ENCODE measurements at places on chromosomes 11 and 22.
A peak's percentile ranks its signal among the peaks of the same experiment; 100 is the strongest.

DNA sequence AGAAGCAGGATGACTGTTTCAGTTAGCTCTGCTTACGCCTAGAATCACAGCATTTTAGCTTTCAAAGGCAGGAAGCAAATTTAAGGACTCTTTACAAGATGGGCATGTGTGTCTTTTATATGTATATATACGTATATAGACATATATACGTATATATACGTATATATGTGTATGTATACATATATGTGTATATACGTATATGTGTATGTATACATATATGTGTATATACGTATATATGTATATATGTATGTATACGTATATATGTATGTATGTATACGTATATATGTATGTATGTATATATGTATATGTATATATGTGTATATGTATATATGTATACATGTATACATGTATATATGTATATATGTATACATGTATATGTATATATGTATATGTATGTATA, 111.1 kb downstream of the FBXO7 start:
- DNase-seq: no peak

GRCh38 chr22:25478528-25478927, 85.9 kb upstream of the GRK3 start:
- DNase-seq: no peak

GRCh38 chr22:22388494-22388893, 120.0 kb downstream of the ZNF280B start:
- no peak for DNase-seq

GRCh38 chr22:28630177-28630574, 49.5 kb downstream of the TTC28 start:
- no peak for DNase-seq

DNA sequence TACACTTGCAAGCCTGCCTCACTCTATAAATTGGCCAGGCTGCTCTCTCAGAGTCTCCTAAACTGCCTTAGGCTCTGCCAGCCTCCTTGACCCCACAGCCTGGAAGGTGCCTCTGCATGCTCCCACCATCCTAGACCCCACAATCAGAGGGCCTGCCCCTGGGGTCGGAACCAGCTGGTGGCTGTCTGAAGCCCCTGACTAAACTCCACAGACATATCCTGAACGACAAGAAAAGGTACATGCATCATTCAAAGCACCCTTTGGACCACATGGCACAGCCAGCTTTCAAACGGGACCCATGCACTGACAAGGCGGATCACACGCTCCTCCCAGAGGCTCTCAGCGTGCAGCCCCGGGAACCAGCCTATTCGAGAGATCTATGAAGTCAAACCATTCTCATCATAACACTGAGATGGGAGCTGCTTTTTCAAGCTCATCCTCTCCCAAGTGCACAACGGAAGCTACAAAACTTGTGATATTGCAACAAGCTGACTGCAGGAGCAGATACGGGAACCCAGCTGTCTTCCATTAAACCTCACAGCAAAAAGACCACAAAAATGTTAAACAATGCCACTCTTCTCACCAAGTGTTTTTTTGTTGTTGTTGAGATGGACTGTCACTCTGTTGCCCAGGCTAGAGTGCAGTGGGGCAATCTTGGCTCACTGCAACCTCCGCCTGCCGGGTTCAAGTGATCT, 8.1 kb downstream of the SHANK2 start:
- DNase-seq: no peak

DNA sequence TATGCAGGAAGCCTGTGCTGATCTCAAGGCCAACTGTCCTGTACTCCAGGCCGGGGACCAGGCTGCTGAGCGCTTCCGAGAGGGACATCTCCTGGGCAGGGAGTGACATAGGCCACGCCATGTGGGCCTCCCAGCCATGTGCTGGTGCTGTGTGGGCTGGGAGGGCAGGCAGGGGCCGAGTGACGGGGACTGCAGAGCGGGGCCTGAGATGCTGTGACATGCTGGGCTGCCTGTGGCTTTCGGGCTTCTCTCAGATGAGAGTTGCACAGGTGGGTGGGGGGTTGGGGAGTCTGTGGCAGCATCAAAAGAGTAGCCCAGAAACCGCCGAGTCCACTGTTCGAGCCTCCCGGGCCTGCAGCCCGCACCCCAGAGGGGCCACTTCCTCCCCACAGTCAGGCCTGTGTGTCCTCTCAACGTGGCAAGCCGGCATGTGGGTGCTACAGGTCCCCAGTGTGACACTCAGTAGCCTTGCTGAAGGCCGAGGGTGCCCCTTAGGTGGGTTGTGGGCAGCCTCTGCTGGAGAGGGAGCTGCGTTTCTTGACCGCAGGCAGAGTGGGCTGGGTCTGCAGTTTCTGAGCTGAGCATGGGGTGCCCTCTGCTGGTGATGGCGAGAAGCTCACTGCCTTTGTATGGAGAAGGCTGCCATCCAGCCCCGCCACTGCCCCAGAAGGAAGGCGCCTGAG, 101.2 kb downstream of the BCR start:
- peak; percentile 88 for DNase-seq

DNA sequence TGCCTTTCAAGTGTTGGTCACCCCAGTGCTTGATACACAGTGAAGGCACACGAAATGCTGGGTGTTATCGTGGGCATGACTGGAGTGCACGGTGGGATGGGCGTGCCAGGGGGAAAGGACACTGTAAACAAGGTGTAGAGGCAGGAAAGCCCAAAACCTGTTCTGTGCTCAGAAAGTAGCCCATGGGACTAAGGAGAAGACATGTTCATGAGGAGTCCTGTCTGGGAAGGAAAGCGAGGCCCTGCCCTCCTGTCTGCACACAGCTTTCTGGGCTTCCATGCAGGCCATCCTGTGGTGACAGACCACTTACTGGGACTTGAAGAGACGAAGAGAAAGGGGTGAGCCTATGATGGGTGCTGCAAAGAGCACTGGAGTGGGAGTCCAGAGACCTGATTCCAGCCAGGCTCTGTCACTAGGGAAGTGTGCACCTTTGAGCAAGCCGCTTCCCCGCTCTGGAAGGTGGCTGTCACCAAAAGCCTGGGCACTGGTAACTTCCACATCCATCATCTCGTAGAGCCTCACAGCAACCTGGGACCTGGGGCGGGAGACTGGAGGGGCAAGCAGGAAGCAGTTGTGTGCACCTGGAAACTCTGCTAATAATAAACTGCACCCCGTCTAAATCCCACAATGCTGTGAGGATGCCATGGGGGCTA, 846 bp upstream of the POU2F3 start:
- DNase-seq: no peak

DNA sequence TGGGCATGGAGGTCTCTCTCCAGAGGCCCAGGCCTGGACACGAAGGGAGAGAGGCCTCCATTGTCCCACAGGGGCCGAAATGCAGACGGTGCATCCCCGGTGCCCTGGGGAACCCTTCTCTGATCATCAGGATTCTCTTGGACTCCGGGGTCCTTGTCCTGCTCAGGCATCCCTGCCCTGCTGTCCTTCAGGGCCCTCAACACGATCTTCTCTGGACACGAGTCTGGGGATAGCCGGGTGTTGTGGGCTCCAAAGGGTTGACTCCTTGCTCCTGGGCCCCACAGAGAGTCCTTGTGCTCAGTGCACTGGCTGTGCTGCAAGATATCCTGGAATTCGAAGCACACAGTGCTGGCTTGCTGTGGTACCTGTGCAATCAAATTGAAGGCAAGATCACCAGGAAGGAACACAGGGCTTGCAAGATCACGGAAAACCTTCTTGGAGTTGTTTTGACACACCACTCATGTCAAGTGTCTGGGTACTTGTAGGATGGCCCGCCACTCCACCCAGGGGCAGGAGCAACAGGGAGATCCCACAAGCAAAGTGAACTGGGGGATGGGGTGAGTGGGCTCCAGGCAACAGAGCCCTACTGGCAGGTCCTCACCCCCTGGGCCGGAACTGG, 61.3 kb upstream of the PRODH start:
- no peak for DNase-seq

GRCh38 chr11:4636136-4636535, 1.1 kb upstream of the OR51D1 start:
- DNase-seq: no peak

DNA sequence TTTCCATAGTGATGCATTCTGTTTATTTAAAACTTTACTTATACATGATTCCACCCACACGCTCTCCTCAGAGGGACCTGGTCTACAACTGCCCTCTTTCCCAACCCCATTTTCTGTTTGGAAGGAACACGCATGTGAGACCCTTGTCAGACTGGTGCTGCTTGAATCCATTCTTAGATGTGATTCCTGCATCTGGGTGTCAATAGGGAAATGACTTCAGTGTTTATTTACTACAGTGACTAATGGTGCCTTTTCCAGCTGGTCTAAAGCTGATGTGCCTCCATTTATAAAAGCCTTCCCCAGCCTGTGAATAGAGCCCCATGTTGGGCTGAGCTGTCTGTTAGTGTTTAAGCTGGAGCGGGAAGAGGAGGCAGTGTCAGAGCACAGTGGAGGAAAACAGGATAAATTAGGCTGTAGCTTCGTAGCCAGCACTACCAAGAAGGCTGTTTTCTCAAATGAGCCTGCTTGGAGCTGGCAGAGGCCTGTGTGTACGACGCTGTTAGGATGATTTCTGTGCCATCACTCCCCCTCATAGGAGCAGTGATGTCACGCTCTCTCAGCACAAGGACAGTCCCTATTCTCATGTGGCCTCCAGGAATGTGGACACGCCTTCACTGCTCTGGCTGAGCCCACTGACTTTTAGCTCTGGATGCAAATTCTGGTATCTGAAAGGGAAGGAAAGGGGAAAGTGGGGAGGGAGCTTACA, 18.9 kb upstream of the C11orf96 start:
- no peak for DNase-seq

- DNase-seq: no peak
Measured at GRCh38 chr11:34364102-34364501, 6.3 kb upstream of the ABTB2 start.

- DNase-seq: no peak
Measured at GRCh38 chr11:66146940-66147339, 76.9 kb downstream of the PACS1 start.

DNA sequence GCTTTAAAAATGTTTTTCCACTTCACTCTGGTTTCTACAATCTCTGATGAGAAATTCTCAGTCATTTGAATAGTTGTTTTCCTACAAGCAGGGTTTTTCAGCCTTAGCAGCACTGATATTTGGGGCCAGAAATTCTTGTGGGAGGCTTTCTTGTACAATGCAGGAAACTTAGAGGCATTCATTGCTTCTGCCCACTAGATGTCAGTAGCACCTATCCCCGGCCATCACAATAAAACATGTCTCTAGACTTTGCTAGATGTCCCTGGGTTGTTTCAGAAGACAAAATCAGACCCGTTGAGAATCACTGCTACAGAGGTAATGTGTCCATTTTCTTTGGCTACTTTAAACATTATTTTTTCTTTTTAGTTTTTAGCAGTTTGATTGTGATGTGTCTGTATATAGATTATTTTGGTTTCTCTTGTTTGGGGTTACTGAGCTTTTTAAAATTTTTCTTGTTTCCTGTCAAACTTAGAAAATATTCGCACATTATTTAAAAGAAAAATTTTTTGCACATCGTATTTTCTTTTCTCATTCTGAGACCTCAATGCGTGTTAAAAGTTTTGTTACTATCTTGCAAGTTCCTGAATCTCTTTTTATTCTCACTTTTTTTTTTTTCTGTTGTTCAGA, 60.8 kb upstream of the CCDC179 start:
- DNase-seq: no peak

DNA sequence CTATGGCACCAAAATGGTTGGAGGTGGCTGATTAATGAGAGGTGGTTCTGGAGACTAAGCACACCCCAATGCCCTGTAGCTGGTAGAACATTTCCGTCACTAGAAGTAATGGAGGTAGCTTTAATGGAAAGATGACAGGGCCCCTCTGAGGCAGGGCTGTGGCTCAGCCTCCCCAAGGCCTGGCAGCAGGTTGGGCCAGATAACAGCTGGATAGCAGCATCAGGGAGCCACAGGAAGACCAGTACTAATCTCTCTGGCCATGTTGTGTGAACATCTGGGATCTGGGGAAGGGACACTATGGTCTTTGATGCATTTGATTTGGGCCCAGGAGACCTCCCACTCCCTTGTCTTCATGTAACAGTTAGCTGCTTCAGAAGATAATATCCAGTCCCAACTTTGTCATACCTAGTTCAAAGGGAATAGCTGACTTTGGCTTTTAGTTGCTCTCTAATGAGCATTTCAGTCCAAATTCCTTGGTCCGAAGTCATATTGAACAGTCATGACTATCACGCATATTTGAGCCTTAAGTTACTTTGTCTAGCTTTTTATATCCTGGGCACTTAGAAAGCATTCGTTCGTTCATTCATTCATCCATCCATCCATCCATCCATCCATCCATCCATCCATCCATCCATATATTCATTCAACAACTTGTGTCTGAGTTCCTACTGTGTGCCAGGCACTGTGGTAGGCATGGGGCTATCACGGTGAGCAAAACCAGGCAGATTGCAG, 53.0 kb upstream of the LMO2 start:
- DNase-seq: no peak

- no peak for DNase-seq
Measured at GRCh38 chr11:91813263-91813662, 411.4 kb upstream of the FAT3 start.

DNA sequence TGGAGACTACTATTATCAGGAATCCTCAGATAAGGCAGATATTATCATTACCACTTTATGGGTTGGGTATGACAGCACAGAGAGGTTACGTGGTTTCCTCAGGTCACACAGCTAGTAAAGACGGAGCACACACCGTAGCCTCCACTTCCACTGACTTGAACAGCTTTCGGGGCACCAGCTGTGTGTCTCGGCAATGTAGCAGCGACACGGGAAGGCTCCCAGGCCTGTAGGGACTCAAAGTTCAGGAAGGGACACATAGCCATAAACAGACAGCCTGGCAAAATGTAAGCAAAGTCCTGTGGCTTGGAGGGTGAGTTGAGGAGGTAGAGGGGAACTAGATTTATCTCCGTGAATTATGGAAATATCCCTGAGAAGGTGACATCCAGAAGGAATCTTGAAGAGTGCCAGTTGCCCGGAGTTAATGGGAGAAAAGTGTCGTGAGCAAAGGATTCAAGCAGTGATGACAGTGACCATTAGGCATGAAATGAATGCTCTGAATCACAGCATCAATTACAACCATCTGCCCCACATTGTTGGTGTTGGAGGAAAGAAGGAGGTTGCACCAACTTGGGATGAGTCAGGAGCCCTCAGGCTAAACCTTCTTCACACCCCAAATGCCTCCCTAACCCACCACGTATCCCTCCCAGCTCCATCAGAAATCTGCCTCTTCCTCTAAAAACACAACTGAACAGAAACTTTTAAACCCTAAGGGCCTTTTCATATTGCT, 106.7 kb upstream of the ASPHD2 start:
- DNase-seq: no peak

- no peak for DNase-seq
Measured at GRCh38 chr11:10984250-10984649, 126.4 kb upstream of the ZBED5 start.
